Fibroblast of villous mesenchyme (primary cell): ENCODE measurements at places on chromosomes 12 and 14.
A peak's percentile ranks its signal among the peaks of the same experiment; 100 is the strongest.

DNA sequence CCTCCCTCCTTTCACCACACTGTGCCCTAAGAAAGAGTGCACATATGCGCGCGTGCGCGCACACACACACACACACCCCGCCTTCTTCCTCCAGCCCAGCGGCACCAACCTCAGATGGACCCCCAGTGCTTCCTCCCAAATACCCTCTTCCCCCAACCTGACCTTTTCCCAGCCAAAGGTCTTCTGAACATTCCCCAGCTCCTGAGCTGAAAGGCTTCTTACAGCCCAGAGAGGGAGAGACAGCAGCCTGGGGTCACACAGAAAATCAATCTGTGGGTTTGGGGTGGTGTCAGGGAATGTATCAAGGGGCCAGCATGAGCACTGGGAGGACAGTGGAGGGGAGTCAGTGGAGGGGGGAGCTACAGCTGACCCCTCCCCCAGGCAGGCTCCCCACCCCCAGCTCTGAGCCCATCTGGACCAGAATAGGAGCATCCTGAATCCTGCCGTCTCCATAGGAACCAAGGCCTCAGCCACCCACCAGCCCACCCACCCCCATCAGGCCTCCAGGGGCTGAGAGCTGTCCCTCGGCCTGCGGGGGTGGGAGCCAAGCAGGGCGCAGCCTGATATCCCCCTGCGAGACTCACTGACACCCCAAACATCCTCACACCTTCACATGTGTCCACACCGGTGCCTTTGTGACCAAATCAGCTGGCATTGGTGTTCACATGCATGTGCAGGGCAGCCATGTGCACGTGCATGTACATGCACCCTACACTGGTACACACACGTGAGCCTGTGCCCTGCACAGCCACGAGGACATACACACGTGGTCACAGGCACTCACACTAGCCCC is 5.7 kb downstream of the RASAL1 start:
- DNase-seq, result no peak

GRCh38 chr14:65002586-65003210 is 16.0 kb downstream of the FNTB start:
- DNase-seq, result no peak

DNA sequence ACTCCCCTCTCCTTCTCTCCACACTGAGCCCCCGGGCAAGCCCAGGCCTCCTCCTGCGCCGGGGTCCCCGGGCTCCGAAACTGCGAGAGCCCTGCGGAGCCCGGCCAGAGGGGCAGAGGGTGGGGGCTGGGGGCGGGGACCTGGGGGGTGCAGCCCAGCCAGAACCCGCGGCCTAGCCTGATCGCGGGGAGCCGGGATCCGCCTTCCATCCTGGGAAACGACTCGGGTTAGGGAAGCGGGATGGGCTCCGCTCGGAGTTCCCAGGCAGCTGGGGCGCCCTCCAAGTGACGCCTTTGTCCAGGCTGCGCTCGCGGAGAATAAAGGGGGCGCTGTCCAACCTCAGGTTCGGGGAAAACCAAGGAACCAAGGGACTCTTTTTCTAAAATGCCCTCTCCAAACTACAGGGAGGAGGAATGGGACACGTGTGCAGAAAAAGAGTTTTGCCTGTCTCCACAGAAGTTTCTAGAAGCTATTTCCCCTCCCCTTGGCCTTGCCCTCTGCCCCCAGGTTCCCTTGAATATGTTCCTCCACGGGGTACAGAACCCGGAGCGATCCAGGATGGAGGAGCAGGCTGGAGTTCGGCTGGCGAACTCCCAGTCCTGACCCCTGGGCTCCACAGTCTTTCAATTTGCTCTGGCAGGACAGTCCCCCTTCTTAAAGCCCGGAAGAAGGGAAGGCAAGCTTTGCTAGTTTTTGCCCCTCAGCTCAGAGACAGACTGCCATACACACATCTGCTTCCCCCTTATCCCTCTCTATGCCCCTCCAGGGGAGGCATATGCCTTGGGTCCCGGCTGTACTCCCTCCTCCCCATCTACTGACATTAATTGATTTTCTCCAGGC is 13.9 kb downstream of the NKX2-1 start:
- no peak for DNase-seq

- no peak for DNase-seq
These were observed 311.7 kb upstream of the FKBP4 start for GRCh38 chr12:2482938-2483660.

DNA sequence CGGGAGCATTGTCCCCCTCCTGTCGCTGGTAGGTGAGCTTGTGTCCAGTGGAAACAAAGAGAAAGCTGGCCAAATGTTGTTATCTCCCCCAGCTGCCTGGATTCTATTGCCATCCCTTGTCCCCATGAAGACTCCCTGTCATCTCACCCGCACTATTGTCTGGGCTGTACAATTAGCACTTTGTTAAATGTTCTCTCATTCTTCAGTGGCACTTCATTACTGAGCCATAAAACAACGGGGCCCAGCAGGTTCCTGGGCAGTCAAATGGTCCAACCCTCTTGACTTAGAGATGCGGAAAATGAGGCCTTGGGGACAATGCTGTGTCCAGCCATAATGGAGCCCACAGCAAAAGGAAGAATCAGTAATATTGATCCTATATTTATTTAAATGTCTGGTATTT is 13.2 kb upstream of the COL2A1 start:
- DNase-seq, result no peak

GRCh38 chr12:122111089-122111641 is 32.6 kb downstream of the MLXIP start:
- no peak for DNase-seq

DNA sequence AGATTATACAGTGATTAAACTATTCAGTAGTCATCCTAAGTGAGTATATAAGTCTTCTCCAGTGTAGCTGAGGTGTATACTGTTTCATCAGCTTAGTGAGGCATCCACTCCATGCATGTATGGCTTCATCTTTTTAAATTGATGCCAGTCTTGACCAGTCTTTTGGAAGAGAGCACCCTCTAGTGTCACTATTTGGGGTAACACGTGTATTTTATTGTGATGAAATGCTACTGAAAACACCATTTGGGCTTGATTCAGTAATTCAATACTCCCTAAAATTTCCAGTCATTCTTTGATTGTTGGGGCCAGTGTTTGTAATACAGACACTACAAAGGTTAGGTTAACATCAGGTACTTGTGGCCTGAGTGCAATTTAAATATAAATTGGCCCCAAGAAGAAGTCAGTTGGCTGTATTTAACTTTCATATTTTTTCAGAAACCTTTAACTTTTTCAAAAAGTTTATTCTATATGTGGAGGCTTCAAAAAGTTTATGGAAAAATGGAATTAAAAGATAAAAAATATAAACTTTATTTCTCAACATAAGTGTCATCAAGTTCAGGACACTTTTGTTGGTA is 35.3 kb downstream of the MIPOL1 start:
- peak; percentile 34 for DNase-seq

DNA sequence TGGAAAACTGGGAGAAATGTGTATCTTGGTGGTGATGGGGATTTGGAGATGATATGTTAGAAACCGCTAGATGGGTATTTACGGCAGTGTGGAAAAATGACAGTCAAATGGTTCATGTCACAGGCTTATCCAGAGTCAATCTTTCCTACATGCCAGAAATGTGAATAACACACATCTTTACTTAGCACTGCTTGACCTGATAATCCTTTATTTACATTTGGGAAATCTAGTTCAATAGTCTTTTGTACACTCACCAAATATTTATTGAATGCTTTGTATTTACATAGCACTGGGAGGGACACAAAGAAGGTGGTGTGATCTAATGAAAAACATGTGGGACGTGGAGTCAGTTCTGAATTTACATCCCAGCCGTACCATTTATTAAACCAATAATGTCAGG is 208.2 kb downstream of the DIO2 start:
- DNase-seq, result peak; percentile 58

GRCh38 chr12:120167529-120168095 is 26.9 kb downstream of the GCN1 start:
- DNase-seq, result peak; percentile 8

- no peak for DNase-seq
These were observed 161.7 kb downstream of the SLC15A4 start for GRCh38 chr12:128662101-128662500.

DNA sequence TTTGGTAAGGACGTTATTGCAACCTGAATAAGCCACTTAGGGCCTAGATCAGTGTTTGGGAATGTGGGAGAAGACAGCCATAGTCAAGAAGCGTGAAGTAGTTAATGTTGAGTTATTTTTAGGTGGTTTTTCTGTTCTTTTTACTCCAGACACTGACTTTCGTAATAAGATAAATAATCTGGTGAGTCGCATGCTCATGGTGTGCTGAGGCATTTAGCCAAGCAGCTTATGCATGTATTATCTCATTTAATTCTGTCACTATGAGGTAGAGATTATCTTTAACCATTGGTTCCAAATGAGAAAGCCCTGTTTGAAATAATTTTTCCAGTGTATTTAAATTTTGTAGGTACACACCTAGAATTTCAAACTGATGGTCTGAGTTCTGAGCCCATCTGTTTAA is 67.3 kb downstream of the RCOR1 start:
- peak; percentile 74 for DNase-seq
